ENCODE measurements at places on chromosomes 2 and 18. TPM values are rescaled to one million over a fixed set of nuclear protein-coding genes. Genes with fewer than 3 reads are reported as not detected.

PRPF40A gene
- total RNA-seq, result 160 TPM

- peak; percentile 32 for DNase-seq
Observed at GRCh38 chr2:178484245-178485041, 4.2 kb downstream of the PLEKHA3 start.

GRCh38 chr2:131125195-131125757 is 20.1 kb downstream of the PLEKHB2 start:
- DNase-seq, result no peak

ANO7 gene
- total RNA-seq, result 1.9 TPM
